Gastrocnemius medialis (tissue), 4 donors: ENCODE measurements at places on chromosomes 11 and 22. TPM values are rescaled to one million over a fixed set of nuclear protein-coding genes. Genes with fewer than 3 reads are reported as not detected.
A peak's percentile ranks its signal among the peaks of the same experiment; 100 is the strongest.

Gene SLC6A5
- total RNA-seq: not detected

- DNase-seq: no peak
- no peaks in the 10 kb centered on the region for H3K36me3 ChIP-seq
- H3K4me3 ChIP-seq: no peak overlapping the region
- no peaks in the 10 kb centered on the region for H3K27me3 ChIP-seq
- no peaks in the 10 kb centered on the region for H3K4me1 ChIP-seq
- H3K27ac ChIP-seq: no peak overlapping the region
These were observed 402.1 kb downstream of the CNTN5 start for GRCh38 chr11:99422581-99423427.

Gene TCN1
- not detected for total RNA-seq

- DNase-seq: no peak
- H3K27ac ChIP-seq: peak overlapping the region; percentile 85
- H3K27me3 ChIP-seq: no peaks in the 10 kb centered on the region
- H3K4me1 ChIP-seq: peaks cover 33% of the 10 kb centered on the region
- H3K4me3 ChIP-seq: peak overlapping the region; percentile 98
These were observed 800 bp downstream of the KCTD21 start for GRCh38 chr11:78187366-78188285.

Gene NAA40
- total RNA-seq: 7.0 TPM

DNA sequence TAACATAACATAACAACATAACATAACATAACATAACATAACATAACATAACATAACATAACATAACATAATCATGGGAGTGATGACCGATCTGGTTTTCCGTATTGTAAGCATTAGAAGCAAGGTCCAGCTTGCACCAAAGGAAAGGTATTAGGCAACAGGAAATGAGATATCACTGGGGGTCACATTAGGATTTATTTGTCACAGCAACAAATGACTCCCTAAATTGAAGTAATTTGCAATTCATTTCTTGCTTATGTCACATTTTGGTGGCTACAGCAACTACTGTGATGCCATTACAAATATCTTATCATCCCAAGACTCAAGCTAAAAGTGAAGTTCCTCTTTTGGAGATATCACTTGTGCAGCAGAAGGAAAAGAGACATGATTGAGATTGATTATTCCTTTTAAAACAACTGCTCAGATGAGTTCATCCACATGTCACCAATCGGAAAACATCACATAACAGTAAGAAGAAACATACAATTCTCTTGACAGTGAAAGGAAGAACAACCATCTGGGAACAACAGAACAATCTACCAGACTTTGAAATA is 1331.1 kb upstream of the RAG2 start:
- H3K27ac ChIP-seq: no peak overlapping the region
- no peak for DNase-seq
- H3K27me3 ChIP-seq: no peaks in the 10 kb centered on the region
